ENCODE measurements at places on chromosomes 4 and X.

GRCh38 chr4:7546809-7547367, 112.2 kb upstream of the PSAPL1 start:
- DNase-seq: no peak

- DNase-seq: no peak
Measured at GRCh38 chrX:13515211-13515930, 54.0 kb upstream of the EGFL6 start.

DNA sequence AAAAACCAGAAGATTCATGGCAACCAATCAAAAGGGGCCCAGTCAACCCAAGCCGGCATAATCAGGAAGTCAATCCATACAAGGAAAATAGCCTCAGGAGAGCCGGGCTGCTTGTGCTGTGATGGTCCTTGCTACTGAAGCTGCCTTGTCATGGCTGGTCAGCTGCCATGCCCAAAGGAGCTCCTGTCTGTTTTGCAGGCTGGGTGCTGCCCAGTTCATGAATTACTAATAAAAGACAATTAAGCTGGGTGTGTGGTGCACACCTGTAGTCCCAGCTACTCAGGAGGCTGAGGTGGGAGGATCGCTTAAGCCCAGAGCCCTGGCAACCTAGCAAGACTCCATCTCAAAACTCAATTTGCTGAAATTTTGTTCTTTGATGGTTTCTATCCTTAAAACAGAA, 16.0 kb upstream of the CTBP1 start:
- no peak for DNase-seq

DNA sequence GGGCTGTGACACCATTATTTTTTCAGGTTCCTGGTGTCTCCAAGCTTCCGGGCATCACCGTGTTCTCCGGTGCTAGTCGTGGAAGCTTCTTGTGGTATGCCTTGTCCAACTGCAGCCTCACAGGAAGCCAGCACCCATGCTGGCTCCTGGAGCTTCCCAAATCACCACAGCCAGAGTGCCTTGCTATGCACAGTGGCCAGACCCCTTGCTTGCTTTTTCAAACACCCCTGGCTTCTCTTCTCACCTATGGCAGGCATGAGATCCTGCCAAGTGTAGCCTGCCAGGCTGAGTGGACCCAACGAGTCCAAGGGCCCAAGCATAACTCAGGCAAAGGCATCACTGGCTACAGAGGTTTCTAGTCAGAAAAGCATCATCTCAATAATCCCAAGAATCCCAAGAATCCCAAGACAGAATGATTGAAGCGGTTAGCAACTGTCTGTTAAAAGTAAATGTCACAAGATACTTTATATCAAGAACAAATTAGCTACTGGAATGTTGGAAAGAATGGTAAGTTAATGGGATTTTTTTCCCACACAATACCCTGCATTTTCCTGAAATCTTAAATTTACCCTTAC, 1522.9 kb downstream of the PCDH18 start:
- no peak for DNase-seq

DNA sequence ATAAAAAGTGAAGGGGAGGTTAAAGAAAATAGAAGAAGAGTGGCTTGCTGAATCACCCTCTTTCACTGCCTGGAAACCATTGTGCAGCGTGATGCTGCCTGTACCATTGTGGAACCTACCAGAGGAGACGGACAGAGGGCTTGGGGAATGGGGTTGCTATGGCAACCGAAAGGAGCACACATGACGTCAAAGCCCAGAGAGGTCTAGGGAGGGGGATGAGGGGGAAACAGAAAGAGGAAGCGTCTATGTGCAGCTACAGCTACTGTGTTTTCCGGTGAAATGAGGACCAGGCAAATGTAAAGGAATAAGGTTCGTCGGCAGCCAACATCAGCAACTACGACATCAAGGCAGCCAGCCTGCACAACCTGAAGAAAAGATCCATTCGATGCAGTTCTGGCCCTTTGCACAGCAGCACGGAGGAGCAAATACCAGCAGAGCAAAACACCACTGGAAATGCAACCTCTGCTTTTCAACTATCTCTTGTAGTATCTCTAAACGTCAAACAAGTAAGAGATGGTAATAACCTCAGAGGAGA, at the start of gene MAPK10:
TSS of gene MAPK10 (minus strand) at position 110 of the 535 bp plus-strand sequence.
- no peak for DNase-seq

GRCh38 chr4:111930659-111931058, 214.6 kb upstream of the FAM241A start:
- DNase-seq: no peak

GRCh38 chr4:148344941-148345340, 97.3 kb downstream of the NR3C2 start:
- DNase-seq: no peak

- no peak for DNase-seq
Measured at GRCh38 chr4:16694884-16695276, 203.6 kb downstream of the LDB2 start.

- DNase-seq: peak; percentile 54
Measured at GRCh38 chr4:41883988-41884734, 51.1 kb upstream of the TMEM33 start.

DNA sequence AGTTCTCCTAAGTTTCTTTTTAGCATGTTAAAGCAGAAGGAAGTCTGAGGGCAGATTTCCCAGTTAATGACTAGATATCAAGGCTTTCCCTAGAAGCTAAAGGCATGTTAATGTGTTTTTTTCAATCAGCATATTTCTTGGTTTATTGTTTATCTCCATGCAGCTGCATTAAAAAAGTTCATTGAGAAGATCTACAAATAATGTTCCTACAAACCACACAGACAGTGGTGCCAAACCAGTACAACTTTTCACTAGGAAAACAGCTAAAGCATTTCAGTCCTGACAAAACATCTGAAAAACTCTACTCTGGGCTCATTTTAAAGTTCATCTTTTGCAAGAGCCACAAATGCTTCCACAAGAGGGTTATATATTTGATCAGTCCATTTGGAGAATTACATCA, 320.0 kb downstream of the ADGRL3 start:
- DNase-seq: no peak

GRCh38 chr4:86938771-86939520, 4.1 kb downstream of the AFF1 start:
- no peak for DNase-seq

DNA sequence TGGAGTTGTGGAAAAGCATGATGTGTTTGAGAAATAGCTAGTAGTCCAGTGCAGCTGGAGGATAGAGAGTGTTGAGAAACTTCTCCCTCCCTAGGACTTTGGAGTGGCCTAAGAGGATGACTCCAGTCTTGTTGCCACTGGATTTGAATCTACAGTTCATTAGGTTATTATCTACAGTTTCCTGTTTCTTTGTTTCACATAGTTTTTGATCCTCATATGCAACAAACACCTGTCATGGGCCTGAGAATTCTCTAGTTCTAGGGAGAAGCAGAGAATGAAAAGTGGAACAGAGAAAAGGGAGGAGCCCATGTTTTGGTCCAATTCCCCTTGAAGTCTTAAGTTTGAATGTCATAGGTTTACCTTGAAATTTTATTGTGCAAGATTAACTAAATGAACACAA, 73.6 kb upstream of the TBC1D9 start:
- no peak for DNase-seq

GRCh38 chr4:175951794-175952193, 113.8 kb upstream of the WDR17 start:
- no peak for DNase-seq

DNA sequence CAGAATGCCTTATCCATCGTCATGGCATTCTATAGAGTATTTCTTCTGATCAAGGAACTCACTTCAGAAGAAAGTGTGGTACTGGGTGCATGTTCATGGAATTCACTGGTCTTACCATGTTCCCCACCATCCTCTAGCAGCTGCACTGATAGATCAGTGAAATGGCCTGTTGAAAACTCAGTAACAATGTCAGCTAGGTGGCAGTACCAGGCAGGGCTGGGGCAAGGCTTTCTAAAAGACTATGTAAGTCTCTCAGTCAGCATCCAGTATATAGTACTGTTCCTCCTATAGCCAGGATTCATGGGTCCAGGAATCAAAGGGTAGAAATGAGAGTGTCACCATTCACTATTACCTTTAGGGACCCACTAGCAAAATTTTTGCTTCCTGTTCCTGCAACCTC, 15.8 kb upstream of the LDB2 start:
- DNase-seq: no peak

DNA sequence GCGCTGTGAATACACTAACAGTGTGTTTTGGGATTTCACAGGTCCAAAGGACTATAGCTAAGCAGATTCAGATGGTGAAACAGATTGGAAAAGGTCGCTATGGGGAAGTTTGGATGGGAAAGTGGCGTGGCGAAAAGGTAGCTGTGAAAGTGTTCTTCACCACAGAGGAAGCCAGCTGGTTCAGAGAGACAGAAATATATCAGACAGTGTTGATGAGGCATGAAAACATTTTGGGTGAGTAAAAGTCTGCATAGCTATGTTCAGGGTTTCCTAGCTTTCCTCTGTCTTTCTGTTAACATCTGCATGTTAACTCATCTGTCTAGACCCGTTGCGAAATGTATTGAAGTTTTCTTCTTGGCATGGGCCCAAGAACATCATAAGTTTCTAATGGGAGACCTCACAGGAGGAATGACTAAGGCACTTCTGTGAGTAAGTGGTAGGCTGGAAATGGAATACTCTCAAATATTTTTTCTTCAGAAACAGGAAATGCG, 372.1 kb downstream of the BMPR1B start:
- DNase-seq: no peak

DNA sequence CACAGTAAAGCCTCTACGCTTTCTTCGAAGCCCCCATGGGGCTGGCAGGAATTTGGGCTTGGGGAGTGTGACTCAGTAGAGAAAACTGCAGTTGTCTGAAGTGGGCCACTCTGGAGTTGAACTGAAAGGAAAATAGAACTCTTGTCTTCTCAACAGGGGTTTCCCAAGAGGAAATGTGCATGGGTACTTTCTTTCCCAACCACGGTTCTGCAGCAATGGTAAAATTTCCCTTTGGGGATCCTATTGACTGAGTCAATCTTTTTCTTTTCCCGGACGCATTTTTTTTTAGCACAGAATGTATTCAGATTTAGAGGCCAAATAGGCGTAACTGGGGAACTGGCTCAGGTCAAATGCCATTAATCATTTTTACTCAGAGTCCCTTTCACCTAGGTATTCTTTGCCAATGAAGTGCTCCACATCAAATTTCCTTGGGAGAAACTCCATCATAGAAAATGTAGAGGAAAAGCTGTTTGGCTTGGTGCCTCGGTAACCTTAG, 269.3 kb downstream of the STIM2 start:
- no peak for DNase-seq

GRCh38 chr4:176432811-176433540, 113.2 kb downstream of the SPCS3 start:
- DNase-seq: no peak
